ENCODE measurements at places on chromosomes 7 and 10. TPM values are rescaled to one million over a fixed set of nuclear protein-coding genes. Genes with fewer than 3 reads are reported as not detected.

Gene ANXA8L1
- not detected for total RNA-seq

Gene MALRD1
- total RNA-seq, result not detected

Gene INMT
- not detected for total RNA-seq

GRCh38 chr7:26664735-26665416 lies 199.5 kb downstream of the SKAP2 start:
- no peak for DNase-seq

- no peak for DNase-seq
Observed at GRCh38 chr10:21502348-21502740, 23.1 kb downstream of the SKIDA1 start.

DNA sequence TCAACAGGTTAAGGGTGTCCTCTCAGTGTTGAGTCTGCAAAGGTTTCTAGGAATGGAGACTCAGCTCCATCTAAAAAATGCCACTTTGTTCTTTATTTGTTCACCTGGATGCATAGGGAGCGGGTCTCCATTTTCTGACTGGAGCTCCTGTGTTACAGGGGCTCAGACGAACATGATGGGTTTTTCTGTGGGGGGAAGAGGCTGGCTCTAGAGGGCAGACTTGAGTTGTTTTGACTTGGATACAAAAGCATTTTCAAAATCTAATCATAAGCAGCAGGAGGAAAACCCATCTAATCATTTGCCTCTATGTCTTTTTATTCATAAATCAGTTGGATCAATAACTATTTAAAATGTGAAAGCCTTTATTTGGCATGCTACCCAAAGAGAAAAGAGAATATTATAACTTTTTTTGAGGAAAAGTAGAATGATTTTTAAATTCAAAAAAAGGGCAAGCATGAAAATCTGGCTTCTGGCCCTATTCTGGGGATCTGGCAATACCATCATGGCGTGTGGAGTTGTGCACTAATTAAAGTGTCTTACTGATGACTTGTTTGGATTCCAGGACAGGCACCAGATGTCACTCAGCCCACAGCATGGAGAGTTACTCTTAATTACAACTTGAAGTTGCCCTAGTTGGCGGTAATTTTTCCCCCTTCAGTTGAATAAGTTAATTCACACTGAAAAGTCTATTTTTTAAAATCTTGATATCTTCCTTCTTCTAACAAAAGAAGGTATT lies 594.9 kb downstream of the REEP3 start:
- DNase-seq, result no peak

DNA sequence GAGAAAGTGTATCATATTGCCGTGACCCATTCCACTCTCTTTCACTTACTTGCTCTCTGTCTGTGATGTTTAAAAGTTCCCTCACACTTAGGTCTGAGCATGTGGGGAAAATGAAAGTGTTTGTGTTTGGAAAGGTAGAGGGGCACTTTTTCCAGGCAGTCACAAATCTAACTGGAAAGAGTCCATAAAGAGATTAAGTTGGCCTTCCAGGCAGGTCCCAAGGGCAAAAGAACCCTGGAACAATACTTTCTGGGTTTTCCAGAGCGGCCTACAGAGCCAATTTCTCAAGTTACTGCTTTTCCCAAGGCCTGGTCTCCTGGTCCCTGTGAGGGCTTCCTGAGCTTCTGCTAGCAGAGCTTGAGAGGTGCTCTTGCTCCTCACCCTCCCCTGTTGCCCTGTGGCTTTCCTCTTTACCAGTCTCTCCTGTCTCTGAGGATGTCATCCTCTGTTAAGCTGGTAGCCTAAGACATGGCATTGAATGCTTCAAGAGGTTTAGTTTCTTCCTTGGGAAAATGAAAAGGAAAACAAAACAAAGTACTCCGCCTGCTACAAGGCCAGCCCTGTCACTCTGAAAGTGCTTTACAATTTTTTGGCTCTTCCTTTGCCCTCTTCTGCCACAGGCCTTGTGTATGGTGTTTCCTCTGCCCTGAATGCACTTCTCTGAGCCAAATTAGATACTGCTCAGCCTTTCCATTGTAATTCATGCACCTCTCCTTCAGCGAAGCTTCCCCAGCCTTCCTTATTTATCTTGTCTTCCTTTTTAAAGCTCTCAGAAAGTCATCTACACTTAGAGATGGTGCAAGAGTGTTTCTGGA lies 20.1 kb downstream of the TES start:
- no peak for DNase-seq

GRCh38 chr7:79290841-79291497 lies 162.5 kb downstream of the MAGI2 start:
- DNase-seq, result no peak

DNA sequence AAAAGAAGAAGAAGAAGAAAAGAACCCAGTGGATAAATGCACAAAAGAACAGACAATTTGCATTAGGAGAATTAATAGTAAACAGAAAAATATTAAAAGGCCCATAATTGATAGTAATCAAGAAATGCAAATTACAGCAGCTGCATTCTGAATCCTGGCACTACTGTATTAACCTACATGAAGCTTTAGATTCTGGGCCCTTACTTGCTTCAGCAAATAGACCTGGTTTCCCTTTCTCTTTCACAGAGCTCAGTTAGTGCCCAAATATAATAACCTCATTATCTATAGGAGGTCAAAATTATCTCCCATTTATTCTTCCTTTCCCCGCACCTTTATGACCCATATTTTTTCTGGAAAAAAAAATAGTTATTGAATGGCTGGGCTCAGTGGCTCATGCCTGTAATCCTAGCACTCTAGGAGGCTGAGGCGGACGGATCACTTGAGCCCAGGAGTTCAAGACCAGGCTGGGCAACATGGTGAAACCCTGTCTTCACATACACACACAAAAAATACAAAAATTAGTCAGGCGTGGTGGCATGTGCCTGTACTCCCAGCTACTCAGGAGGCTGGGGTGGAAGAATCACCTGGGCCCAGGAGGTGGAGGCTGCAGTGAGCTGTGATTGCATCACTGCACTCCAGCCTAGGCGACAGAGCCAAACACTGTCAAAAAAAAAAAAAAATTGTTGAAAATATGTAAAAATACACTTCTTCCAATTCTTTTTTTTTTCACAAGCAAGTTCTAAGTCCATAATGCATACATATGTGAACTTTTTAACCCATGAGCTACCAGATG lies 36.0 kb upstream of the PIK3AP1 start:
- no peak for DNase-seq
